ENCODE measurements at places on chromosomes 1 and 21. TPM values are rescaled to one million over a fixed set of nuclear protein-coding genes. Genes with fewer than 3 reads are reported as not detected.

TEX38 gene
- 0.73 TPM for polyA plus RNA-seq

- no peak for DNase-seq
Measured at GRCh38 chr1:6459850-6460265, 6.1 kb downstream of the TNFRSF25 start.

GRCh38 chr1:169015464-169015863 is 91.0 kb upstream of the ATP1B1 start:
- DNase-seq: no peak

DNA sequence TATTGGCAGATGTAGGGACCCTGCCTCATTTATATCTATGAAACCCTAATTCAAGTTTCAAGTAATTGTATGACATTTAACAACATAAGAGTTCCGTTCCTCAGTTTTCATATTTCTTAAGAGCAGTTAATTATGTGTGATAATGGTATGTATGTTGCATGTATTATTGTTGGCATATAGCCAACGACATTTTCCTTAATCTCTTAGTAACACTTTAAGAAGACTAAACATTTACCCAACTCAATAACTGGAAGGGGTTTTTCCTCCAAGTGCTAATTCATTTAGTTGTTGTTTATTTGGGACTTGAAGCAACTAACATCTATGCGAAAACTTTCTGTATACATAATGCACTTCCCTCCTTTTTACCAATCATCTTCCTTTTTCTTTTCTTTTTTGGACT is 1.5 kb upstream of the RALGPS2 start:
- DNase-seq: no peak

- DNase-seq: no peak
Measured at GRCh38 chr1:85743814-85744213, 35.6 kb upstream of the ZNHIT6 start.

Data from left renal pelvis (tissue), 4 donors.